ENCODE measurements at places on chromosomes 16 and 17. TPM values are rescaled to one million over a fixed set of nuclear protein-coding genes. Genes with fewer than 3 reads are reported as not detected.

VWA3A gene
- total RNA-seq: 0.33 TPM

EFCAB3 gene
- not detected for total RNA-seq

CNTNAP4 gene
- total RNA-seq: not detected

KRTAP9-8 gene
- total RNA-seq: not detected

HELZ gene
- 104 TPM for total RNA-seq

CD300E gene
- total RNA-seq: not detected

CTRL gene
- 8.6 TPM for total RNA-seq

ACBD4 gene
- total RNA-seq: 48.1 TPM

LDHD gene
- total RNA-seq: 0.17 TPM

TMEM98 gene
- not detected for total RNA-seq

SPATA22 gene
- not detected for total RNA-seq

CD7 gene
- 40.9 TPM for total RNA-seq

OR2C1 gene
- not detected for total RNA-seq

SOX15 gene
- total RNA-seq: 1.1 TPM

CCDC154 gene
- 14.7 TPM for total RNA-seq

TOM1L1 gene
- total RNA-seq: not detected

DNA sequence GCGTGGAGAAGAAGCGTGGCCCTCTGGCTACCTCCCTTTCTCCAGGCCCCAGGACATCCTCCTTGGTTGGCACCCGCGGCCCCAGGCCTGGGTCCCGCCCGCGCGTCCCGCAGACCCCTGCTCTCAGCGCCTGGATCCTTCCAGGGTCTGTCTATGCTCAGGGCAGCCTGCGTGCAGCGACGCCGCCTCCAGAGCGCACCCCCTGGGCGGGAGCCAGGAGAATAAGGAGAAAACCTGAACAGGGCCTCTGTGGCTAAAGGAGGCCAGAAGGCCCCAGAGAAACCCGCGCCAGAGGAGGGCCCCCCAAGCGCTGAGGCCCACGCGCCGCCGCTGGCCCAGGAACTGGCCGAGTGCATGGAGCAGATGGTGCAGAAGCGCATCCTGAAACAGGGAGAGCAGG is 40.4 kb upstream of the DNAJA2 start:
- no peaks in the 10 kb centered on the region for H3K36me3 ChIP-seq
- no peaks in the 10 kb centered on the region for H3K27me3 ChIP-seq
- no peak overlapping the region for H3K4me3 ChIP-seq

- H3K4me3 ChIP-seq: no peak overlapping the region
- no peak overlapping the region for H3K27ac ChIP-seq
- no peaks in the 10 kb centered on the region for H3K4me1 ChIP-seq
- DNase-seq: no peak
- peaks cover 4% of the 10 kb centered on the region for H3K27me3 ChIP-seq
These were observed 25.2 kb downstream of the B4GALNT2 start for GRCh38 chr17:49157784-49158183.

DNA sequence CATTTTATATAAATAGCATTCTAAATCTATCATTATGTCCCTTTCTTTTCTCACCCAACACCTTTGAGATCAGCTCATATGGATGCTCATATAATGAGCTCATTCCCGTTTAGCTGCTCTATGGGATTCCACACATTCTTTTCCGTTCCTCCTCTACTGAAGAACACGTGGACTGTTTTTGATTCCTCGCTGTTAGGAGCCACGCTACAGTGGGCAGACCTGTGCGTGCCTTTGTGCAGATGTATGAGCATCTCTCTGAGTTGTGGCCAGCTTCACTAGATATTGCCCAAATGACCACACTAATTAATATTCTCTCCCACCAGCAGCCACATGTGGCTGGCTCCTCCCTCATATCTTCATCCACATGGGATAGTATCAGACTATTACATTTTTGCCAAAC is 6.0 kb upstream of the TNFRSF13B start:
- no peaks in the 10 kb centered on the region for H3K36me3 ChIP-seq
- H3K27ac ChIP-seq: no peak overlapping the region
- H3K4me3 ChIP-seq: no peak overlapping the region
- DNase-seq: no peak
- H3K4me1 ChIP-seq: peaks cover 5% of the 10 kb centered on the region

GRCh38 chr16:87955302-87956097 is 4.3 kb downstream of the BANP start:
- H3K27me3 ChIP-seq: no peaks in the 10 kb centered on the region
- H3K4me1 ChIP-seq: peaks cover 76% of the 10 kb centered on the region
- H3K36me3 ChIP-seq: peaks cover 3% of the 10 kb centered on the region
- no peak overlapping the region for H3K4me3 ChIP-seq
- DNase-seq: no peak

GRCh38 chr17:21613071-21613429 is 79.3 kb upstream of the KCNJ18 start:
- H3K4me1 ChIP-seq: no peaks in the 10 kb centered on the region
- DNase-seq: no peak
- no peaks in the 10 kb centered on the region for H3K27me3 ChIP-seq
- H3K27ac ChIP-seq: no peak overlapping the region

DNA sequence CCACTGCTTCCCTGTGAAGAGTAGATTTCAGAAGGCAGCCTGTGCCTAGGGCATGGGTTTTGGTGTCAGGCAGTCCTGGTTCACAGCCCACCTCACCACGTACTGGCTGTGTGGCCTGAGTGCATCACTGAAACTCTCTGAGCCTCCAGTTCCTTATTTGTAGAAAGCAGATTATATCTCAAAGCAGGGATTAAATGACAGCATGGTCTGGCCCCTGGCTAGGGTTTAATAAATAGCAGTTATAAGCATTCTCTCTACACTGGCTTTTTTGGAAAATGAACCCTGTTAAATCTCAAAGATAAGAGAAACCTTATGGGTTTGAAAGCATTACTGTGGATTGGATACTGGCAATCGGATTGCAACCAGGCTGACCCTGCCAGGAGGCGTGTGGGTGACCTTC is 2.9 kb upstream of the MT1M start:
- H3K4me3 ChIP-seq: no peak overlapping the region
- peaks cover 35% of the 10 kb centered on the region for H3K27me3 ChIP-seq
- H3K4me1 ChIP-seq: peaks cover 25% of the 10 kb centered on the region

GRCh38 chr16:11615748-11616447 is 29.2 kb upstream of the LITAF start:
- no peak overlapping the region for H3K4me3 ChIP-seq
- no peak overlapping the region for H3K27ac ChIP-seq
- H3K36me3 ChIP-seq: no peaks in the 10 kb centered on the region
- no peaks in the 10 kb centered on the region for H3K27me3 ChIP-seq

GRCh38 chr16:47067203-47067602 is 76.5 kb downstream of the NETO2 start:
- H3K27ac ChIP-seq: no peak overlapping the region
- no peaks in the 10 kb centered on the region for H3K4me1 ChIP-seq
- no peak for DNase-seq

GRCh38 chr16:51150165-51150887 is 744 bp downstream of the SALL1 start:
- peaks cover 16% of the 10 kb centered on the region for H3K27me3 ChIP-seq
- DNase-seq: no peak
- no peak overlapping the region for H3K27ac ChIP-seq

DNA sequence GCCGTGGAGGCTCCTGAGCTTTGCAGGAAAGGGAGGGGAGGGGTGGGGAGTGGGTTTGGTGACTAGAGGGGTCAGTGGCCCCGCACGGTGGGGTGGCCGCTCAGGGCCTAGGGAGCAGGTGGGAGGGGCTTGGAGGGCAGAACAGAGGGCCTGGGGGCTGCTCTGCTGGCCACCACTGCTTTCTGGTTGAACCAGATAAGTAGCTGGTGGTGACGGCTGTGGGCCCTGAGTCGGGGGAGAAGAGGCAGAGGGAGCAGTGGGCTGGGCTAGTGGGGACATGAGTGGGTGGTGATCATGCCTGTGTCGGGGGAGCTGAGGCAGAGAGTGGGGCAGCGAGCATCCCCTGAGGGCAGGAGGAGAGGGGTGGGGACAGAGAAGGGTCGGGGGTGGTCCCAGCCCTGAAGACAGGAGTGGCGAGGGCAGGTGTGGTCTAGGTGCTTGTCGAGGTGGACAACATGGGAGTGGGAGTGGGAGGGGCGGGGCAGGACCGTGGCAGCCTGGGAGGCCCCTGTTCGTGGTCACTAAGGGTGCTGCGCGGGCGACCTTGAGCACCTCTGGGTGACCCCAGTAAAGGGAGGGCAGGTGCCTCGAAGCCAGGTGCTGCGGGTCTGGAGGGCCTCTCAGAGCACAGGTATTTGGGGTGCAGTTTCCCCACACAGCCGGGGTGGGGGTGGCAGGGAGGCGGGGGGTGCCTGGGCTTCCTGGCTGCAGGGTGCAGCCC is 6.3 kb upstream of the CD7 start:
- no peak for DNase-seq
- no peaks in the 10 kb centered on the region for H3K36me3 ChIP-seq
- H3K27ac ChIP-seq: no peak overlapping the region
- H3K27me3 ChIP-seq: no peaks in the 10 kb centered on the region
- H3K4me3 ChIP-seq: no peak overlapping the region
- H3K4me1 ChIP-seq: peaks cover 26% of the 10 kb centered on the region

DNA sequence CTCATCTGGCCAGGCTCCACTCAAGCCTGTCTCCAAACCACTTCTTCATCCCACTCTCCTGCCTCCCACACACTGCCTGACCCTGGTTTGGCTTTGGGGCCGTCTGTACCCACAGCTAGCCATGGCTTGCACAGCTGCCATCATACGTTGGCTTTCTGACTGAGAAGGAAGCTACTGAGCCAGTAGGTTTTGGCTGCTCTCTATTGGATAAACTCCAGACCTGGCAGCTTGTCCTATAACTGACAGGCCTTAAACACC is 3.9 kb downstream of the MIF4GD start:
- H3K27ac ChIP-seq: no peak overlapping the region
- no peak for DNase-seq
- H3K4me3 ChIP-seq: no peak overlapping the region
- H3K27me3 ChIP-seq: no peaks in the 10 kb centered on the region
- H3K4me1 ChIP-seq: peaks cover 26% of the 10 kb centered on the region

GRCh38 chr16:18048853-18049546 is 287.5 kb downstream of the NPIPA8 start:
- no peaks in the 10 kb centered on the region for H3K36me3 ChIP-seq
- DNase-seq: no peak
- H3K27ac ChIP-seq: no peak overlapping the region
- no peak overlapping the region for H3K4me3 ChIP-seq
- H3K4me1 ChIP-seq: no peaks in the 10 kb centered on the region
- H3K27me3 ChIP-seq: no peaks in the 10 kb centered on the region

DNA sequence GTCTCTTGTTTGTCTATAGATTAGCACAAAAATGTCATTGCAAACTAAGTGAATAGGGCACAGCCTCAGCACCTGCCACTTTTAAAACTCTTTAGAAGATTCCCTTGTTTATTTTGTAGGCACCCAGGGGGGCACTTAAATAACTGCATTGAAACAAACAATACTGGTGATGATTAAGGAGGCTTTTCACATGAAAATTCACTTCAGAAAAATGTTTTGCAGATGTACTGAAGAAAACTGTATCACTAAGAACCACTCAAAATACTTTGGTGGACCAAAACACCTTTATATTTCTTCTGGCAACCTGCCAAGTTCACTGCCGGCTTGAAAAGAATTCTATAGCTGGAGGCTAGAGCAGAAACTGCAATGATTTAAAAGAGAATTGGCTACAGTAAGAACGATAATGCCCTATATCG is 281.5 kb downstream of the TOX3 start:
- H3K27ac ChIP-seq: no peak overlapping the region
- no peaks in the 10 kb centered on the region for H3K27me3 ChIP-seq
- no peaks in the 10 kb centered on the region for H3K36me3 ChIP-seq
- H3K4me1 ChIP-seq: no peaks in the 10 kb centered on the region
- no peak overlapping the region for H3K4me3 ChIP-seq

- no peaks in the 10 kb centered on the region for H3K36me3 ChIP-seq
- no peak overlapping the region for H3K27ac ChIP-seq
- no peaks in the 10 kb centered on the region for H3K27me3 ChIP-seq
- no peak overlapping the region for H3K4me3 ChIP-seq
- no peak for DNase-seq
- H3K4me1 ChIP-seq: no peaks in the 10 kb centered on the region
These were observed 422.1 kb upstream of the SALL1 start for GRCh38 chr16:51573191-51573590.

DNA sequence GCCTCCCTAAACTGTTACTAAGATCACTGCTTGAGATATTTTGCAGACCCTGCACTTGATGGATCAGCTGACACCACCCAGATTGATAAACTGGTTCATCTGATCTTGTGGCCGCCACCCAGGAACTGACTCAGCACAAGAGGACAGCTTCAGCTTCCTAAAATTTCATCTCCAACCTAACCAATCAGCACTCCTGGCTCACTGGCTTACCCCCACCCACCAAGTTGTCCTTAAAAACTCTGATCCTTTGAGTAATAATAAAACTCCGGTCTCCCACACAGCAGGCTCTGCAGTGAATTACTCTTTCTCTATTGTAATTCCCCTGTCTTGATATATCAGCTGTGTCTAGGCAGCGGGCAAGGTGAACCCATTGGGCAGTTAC is 174.8 kb downstream of the UTP18 start:
- no peak overlapping the region for H3K4me3 ChIP-seq
- peaks cover 62% of the 10 kb centered on the region for H3K4me1 ChIP-seq
- DNase-seq: peak; percentile 22
- H3K27me3 ChIP-seq: no peaks in the 10 kb centered on the region

- H3K4me1 ChIP-seq: no peaks in the 10 kb centered on the region
- H3K36me3 ChIP-seq: no peaks in the 10 kb centered on the region
- no peaks in the 10 kb centered on the region for H3K27me3 ChIP-seq
These were observed 27.6 kb upstream of the PITPNA start for GRCh38 chr17:1590029-1590746.

DNA sequence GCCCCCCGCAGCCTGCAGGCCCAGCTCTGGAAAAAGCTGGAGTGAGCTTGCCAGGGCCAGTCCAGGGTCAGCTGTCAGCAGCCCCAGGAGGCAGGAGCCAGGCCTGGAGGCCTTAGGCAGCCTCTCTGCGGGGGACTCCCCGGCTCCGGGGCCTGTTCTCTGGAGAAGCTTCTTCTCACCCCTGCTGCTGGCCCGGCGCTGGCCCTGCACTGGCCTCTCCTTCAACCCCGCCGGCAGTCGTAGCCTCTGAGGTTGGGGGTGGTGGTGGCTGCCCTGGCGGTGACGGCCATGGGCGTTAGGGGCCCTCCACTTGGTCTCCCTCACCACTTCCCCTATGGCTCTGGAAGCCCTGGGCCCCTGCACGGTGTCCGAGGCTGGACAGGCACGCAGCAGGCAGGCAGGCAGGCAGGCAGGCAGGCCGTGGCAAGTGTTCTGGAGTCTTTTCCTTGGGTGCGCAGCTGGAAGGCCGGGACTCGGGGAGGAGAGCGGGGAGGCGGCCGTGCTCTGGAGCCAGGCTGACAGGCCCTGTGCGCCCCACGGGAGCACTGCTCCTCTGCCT is 2.1 kb downstream of the FOXF1 start:
- H3K27me3 ChIP-seq: peaks cover 4% of the 10 kb centered on the region
- no peak for DNase-seq
- no peaks in the 10 kb centered on the region for H3K36me3 ChIP-seq
- peaks cover 5% of the 10 kb centered on the region for H3K4me1 ChIP-seq
- H3K4me3 ChIP-seq: no peak overlapping the region

DNA sequence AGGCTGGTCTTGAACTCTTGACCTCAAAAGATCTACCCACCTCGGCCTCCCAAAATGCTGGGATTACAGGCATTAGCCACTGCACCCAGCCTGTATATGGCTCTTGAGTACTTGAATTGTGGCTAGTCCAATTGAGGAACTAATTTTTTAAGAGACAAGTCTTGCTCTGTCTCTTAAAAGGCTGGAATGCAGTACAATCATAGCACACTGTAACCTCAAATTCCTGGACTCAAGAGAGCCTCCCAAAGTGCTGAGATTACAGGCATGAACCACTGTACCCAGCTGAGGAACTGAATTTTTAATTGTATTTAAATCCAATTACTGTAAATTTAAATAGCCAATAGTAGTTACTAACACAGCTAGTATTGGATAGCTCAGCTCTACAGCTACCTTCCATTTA is 50.6 kb downstream of the MED13 start:
- H3K36me3 ChIP-seq: peaks cover 18% of the 10 kb centered on the region
- H3K4me1 ChIP-seq: peaks cover 1% of the 10 kb centered on the region
- H3K27me3 ChIP-seq: no peaks in the 10 kb centered on the region
- DNase-seq: no peak

Measured in CD4-positive, alpha-beta memory T cell (primary cell).